Caki2 (cell line): ENCODE measurements at places on chromosomes 4 and X. TPM values are rescaled to one million over a fixed set of nuclear protein-coding genes. Genes with fewer than 3 reads are reported as not detected.

Gene EMCN
- not detected in 2 replicates for total RNA-seq

Gene NEXMIF
- total RNA-seq = not detected in 2 replicates

DNA sequence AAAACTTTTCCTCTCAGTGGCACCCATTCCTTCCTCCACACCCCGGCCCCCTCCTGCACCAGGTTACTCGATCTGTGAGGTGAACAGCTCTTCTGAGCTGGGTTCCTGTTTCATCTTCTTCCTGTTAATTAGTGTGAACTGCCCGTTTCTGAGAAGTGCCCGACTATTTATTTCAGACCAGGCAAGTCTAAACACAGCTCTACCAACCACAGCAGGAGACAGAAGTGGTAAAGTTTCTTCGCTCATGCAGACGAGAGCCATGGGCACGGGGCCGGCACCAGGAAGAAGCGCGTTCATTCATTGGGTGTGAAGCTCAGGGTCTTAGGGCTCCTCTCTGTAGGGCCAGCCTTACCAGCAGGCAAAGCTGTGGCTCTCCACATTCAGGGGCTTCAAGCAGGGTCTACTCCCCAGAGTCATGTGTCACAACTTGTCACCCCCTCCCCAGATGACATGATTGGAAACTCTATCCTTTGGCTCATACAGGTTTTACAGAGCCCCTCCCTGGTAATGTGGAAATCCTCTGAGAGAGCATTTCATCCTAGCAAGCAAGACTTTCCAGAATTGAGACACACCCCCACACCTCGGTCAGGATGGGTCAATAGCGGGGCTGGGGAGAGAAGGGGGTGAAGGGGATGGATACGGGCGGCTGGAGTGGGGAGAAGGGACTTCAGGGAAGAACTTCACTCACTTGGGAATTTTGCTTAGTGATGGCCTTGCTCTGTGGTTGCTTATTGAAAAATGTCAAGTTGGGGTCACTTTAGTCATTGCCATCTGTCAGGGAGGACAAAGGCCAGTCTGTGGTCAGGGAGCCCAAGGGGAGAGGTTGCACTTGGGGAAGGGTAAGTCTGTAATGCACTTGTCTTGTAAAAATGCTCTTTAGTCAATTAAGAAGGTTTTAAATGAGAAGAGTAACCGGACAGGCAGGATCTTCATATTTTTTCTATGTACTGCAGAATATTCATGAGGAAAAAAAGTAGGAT, 121.6 kb upstream of the TRIM2 start:
- DNase-seq = no peak

DNA sequence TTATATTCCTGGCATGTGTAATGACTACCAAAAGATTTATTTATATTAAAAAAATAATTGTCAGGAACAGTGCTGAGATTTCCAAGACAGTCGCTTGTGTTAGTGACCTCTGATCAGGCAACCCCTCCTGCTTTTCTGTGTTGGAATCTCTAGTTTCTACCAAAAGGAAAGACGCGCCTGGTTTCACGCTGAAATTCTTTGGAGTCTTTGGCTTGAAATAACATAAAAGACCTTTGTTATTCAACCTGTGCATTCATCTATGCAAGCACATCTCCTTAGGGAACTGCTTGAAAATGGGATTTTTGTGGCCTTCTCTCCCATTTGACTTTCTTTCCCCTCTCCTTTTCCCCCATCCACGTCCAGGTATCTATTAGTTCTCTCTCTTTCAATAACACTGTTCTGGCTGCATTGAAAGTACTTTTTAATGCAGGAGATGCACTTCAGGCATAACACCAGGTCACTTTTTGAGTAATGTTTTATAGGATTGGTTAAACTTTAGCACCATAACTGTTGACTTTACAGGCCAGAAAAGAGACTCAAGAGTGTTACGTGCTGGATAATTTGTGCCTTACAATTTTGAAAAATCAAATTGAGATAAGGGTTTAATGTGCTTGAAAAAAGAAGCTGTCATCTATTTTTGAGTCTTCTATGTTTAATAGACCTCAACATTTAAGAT, 172.7 kb downstream of the GPAT3 start:
- peak; percentile 50 for DNase-seq

GRCh38 chrX:6980981-6981380, 166.5 kb upstream of the STS start:
- no peak for DNase-seq

Gene MAGEA6
- not detected in 2 replicates for total RNA-seq

- DNase-seq = no peak
Observed at GRCh38 chr4:142034101-142034500, 397.7 kb downstream of the IL15 start.

Gene IL21
- total RNA-seq = not detected in 2 replicates

- DNase-seq = peak; percentile 31
Observed at GRCh38 chr4:113147498-113148111, 98.2 kb downstream of the ANK2 start.

DNA sequence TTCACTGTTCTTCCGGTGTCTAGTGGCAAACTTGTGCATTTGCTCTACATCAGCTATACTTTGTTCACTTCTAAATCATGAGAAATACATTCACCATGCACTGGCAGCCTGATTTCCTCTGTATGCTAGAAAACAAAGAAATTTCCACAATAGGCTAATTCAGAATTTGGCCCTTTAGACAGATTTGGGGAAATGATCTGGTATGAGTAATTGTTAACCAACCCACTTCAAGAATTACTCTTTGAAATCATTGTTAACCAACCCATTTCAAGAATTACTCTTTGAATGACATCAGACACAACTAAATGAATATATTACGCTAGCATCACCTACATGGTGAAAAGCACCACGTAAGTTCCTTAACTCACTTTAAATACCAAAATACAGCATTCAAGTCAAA, 14.6 kb downstream of the APBB2 start:
- no peak for DNase-seq

GRCh38 chrX:3527166-3527565, 180.7 kb upstream of the MXRA5 start:
- no peak for DNase-seq

Gene FRG2
- total RNA-seq = not detected in 2 replicates

DNA sequence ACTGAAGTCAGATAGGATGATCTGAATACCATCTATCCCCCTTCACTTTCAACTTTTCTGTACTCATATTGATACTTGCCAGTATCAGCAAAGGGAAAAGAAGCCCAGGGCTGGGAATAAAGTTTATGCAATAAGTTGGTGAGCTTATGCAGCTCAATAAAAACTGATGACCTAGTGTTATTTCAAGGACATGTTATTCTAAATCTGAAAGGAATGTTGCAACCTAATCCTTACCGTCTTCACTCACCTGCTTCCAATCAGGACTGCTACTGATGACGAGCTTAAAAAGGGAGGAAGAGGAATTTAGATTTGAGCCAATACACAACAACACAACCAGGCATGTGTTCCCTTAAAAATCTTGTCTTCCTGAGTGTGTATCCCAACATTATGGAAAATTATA, 419.9 kb downstream of the SPRY1 start:
- DNase-seq = no peak

- DNase-seq = no peak
Observed at GRCh38 chrX:3522101-3522650, 175.7 kb upstream of the MXRA5 start.

Gene IL13RA2
- not detected in 2 replicates for total RNA-seq

- no peak for DNase-seq
Observed at GRCh38 chr4:153383131-153383530, 38.6 kb downstream of the MND1 start.

- DNase-seq = no peak
Observed at GRCh38 chr4:27100713-27101112, 240.1 kb downstream of the STIM2 start.

Gene MOB1B
- total RNA-seq = 2.6 and 3.3 TPM in 2 replicates

Gene ALG13
- 14.7 and 29.8 TPM in 2 replicates for total RNA-seq

Gene SHOX
- total RNA-seq = not detected in 2 replicates

- DNase-seq = peak; percentile 55
Observed at GRCh38 chrX:133653358-133653757, 238.1 kb upstream of the GPC4 start.

Gene MTNR1A
- total RNA-seq = 0.20 TPM in 1 of 2 replicates, not detected in the other

Gene SPACA5
- total RNA-seq = not detected in 2 replicates

DNA sequence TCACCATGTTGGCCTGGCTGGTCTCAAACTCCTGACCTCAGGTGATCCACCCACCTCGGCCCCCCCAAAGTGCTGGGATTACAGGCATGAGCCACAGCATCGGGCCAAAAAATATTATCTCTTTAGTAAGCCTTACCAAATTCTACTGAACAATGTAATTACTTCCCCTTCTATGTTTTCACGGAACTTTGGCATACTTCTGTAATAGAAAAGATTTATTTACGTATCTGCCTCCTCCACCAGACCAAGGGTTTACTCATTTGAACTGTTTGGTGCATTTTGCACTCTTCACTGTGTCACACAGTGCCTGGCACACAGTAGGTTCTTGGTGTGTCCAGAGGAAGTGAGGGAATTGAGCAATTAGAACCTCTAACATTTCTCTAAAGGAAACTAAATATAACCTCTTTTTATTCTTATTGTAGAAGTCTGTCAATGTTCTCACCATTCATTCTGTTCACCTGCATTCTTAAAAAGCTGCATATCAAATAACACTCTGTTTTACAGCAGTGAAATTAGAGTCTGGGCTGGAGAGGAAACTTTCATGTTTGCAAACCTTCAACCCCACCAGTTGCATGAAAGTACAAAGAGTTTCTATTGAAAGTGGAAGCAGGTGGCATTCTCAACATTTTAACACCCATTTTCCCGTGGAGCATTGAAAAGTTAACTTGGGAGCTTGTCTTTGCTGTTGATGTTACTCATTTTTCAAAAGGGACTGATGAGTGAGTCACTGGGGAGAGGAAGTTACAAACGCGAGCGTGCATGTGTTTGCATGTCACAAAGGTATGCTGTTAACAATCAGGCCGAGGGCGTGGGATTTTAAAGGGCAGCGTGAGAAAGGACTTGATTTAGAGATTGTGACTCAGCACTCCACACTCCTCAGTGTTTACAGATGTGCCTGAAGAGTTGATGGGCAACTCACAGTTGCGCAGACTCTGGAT, 314.1 kb downstream of the STK32B start:
- peak; percentile 92 for DNase-seq

Gene LEF1
- total RNA-seq = not detected in 2 replicates

Gene GUCY1A1
- total RNA-seq = 15.5 and 17.2 TPM in 2 replicates

Gene NRK
- not detected in 2 replicates for total RNA-seq

Gene PCSK1N
- 93.6 and 112 TPM in 2 replicates for total RNA-seq

Gene USP17L19
- total RNA-seq = not detected in 2 replicates

DNA sequence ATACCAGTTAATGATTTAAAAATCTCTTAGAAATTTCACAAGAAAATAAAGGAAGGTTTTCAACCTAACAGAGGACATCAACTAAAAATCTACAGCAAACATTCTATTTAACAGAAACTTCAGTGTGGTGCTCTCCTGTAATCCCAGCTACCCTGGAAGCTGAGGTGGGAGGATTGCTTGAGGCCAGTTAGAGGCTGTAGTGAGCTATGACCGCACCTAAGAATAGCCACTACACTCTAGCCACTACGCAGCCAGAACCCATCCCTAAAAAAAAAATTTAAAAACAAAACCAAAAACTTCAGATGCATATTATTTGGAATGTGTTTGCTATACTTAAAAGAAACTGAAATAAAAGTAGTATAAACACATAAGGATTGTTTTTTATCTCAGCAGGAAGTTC, 7.2 kb upstream of the FHIP1A start:
- no peak for DNase-seq

Gene CXCL13
- not detected in 2 replicates for total RNA-seq

DNA sequence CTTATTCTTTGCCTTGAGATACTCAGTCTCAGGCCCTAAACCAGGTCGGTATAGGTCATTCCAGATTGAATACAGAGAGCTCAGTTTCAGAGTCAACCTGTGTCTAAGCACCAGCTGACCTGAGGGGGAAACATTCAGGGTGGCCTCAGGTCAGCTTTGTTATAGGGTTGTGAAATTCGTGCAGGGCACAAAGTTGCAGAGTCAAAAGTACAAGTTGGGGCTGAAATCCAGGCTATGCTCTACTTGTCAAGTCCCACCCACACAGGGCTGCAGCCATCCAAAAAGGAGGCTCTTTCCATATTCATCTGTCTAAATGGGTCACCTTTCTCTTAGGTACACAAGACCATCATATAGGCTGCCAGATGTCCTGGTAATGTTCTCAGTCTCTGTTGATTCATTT, 89.7 kb downstream of the ITIH6 start:
- DNase-seq = no peak

DNA sequence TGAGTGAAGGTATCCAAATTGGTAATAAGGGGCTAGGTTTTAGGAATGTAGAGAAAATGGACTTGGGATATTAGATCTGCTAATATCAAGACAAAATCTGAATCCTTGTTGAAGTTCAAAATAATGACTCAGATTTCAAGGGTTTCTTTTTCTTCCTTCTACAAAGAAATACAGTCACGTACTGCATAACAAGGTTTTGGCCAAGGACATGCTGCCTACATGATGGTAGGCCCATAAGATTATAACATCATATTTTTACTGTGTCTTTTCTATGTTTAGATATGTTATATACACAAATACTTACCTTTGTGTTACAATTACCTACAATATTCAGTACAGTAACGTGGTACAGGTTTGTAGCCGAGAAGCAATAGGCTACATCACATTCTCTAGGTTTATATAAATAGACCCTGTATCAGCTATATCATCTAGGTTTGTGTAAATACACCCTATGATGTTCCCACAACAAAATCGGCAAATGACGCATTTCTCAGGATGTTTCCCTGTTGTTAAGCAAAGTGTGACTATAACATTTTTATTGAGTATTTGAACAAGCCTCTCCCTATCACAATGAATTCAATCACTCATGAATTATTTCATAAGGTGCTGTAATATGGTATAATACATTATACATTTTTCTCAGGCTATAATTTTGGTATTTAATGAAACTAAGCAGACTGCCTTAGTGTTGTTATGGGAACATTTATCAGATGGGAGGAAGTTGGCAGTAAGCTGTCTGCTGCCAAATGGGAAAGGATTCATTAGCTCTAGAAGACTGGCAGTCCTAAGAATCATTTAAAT, 186.3 kb downstream of the PPP3CA start:
- no peak for DNase-seq

Gene DOK7
- total RNA-seq = 19.8 and 20.7 TPM in 2 replicates

GRCh38 chrX:28010875-28011274, 29.6 kb upstream of the DCAF8L1 start:
- DNase-seq = no peak

DNA sequence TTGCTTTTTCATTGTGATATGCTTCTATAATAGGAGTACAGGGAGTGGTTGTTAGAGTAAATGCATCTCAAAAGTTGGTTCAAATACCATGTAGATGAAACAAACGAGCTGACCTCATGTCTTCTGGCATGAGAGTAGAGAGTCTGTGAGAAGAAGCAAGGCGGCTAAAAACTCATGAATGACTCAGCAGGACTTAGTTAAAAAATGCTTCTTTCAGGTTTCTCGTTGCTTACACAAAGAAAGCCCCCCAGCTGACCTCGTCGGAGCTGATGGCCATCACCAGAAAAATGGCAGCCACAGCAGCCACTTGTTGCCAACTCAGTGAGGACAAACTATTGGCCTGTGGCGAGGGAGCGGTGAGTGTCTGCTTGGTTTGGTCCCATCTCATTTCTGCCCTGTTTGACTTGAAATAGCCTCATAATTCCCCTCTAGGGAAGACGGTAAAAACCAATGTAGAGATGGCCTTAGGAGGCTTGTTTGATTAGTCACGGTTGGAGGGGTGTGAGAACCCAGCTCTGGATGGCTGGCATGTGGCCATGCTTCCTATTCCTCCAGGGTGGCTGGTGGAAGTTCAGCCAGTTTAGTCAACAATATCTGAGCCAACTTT, 14.5 kb downstream of the AFP start:
- DNase-seq = peak; percentile 85

- no peak for DNase-seq
Observed at GRCh38 chr4:128915544-128915943, 106.0 kb downstream of the JADE1 start.
